ENCODE measurements at places on chromosomes 7 and 10.

DNA sequence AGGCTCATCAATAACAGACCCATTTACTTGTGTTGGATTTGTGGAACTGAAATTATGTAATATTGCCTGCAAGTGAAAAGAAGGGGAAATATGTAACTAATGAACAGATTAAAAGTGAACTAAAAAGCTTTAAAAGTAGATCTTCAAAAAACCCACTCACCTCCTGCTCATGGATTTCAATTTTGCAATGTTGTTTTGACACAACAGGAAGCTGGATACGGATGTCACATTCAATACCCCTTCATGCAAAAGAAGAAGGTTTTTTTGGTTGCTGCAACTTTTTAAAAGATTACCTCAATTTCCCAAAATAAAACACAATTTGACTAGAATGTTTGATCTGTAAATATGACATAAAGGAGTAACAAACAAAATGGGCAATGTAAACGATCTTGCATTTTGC is 3.3 kb downstream of the MKI67 start:
- no peak for DNase-seq

- DNase-seq, result no peak
Observed at GRCh38 chr10:12937527-12937926, 64.0 kb downstream of the CCDC3 start.

GRCh38 chr10:119501690-119502089 is 40.8 kb downstream of the RGS10 start:
- no peak for DNase-seq

- no peak for DNase-seq
Observed at GRCh38 chr10:4001811-4002210, 216.8 kb upstream of the KLF6 start.

DNA sequence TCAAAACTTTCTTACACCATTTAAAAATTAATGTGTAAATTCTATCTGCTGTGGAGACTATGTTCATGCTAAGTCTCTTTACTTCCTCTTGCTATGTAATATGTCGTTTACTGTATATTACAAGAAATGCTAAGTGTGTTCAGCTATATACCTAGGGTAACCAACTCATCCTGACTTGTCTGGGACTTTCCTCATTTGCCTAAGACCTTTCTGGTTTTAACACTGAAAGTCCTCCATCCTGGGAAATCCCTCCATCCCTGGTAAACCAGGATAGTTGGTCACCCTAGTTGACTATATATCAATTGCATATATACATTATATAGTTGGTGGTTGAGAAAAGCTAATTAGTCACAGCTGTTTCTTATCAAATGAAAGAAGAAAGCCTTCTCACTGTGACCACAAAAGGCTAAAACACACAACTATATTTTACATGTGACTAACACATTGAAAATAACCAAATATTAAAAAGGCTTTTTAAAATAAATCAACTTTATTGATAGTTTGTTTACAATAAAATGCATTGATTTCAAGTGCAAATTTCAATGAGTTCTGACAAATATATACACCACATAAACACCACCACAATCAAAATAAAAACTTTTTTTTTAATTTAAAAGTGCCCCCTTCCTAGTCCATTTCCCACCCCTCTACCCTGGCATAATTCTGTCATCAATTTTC is 167.7 kb upstream of the INHBA start:
- no peak for DNase-seq

- DNase-seq, result no peak
Observed at GRCh38 chr10:113524120-113524519, 28.7 kb upstream of the HABP2 start.

DNA sequence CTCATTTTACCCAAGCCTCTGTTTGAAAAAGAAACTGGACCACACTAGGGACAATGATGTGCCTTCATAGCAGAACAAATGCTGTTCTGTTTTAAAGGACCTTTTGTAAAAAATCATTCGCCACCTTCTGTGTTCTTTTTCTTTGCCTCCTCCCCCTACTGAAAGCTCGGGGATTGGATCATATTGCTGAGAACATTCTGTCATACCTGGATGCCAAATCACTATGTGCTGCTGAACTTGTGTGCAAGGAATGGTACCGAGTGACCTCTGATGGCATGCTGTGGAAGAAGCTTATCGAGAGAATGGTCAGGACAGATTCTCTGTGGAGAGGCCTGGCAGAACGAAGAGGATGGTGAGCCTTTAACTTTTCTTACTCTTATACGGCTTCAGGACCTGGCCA is 62.2 kb downstream of the POLL start:
- no peak for DNase-seq

GRCh38 chr7:93821463-93821862 is 69.1 kb downstream of the TFPI2 start:
- no peak for DNase-seq

GRCh38 chr10:68402276-68402675 is 4.8 kb downstream of the RUFY2 start:
- DNase-seq, result no peak

DNA sequence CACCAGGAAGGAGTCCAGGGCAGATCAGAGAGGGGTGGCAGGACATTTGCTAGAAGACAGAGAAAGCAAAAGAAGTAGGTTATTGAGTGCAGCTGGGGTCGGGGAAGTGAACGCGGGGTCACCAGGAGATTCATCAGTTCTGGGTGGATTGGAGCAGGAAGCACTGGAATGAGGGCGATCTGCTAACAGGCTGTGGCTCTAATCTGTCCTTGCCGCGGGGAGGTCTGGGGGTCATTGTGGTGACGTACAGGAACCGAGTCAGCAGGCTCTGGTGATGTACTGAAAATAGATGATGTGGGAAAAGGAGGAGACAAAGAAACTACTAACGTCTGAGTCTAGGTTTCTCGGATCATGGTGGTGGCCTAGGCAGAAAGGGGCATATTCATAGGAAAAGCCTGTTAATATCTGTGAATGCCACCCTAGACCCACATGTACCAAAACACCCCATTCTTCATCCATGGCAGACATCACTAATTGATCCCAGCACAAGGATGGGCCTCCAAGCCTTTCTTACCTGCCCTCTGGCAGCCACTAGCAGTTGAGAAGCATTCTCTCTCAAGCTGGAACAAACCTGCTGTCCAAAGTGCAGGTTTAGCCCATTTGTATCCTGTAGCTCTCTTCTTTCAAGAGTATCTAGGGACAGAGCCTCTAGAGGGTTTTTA is 134.5 kb downstream of the C10orf105 start:
- DNase-seq, result no peak

DNA sequence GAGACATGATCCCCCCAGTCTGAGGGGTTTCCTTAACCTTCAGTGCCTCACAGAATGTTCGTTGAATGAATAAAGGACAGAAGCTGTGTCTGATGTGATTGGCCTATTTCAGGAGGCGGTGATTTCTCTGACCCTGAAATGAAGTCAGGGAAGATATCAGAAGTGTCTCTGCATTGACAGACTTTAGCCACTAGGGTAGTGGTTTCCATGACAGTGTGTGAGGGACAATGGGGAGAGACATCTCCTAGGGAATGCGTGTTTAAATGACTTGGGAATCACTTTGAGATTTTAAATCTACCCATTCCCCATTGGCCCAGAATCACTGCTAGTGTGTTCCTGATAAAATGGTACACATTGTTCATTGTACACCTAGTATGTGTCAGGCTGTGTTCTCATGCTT is 132.0 kb downstream of the CFAP58 start:
- DNase-seq, result no peak

DNA sequence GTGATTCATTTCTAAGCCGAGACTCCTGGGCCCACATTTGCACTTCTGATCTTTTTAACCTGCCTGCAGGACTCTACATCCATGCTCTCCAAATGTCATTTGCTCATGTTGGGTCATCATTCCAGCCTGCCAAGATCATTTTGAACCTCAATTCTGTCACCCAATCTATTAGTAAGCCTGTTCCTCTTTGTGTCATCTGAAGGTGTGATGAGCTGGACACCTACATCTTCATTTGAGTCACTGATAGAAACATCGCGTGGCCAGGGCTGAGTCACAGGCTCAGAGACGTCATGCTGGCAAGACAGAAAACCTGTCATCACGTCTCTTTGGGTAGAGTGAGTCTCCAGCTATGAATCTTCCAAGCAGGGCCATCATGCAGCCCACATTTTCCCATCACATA is 65.3 kb upstream of the SLF2 start:
- no peak for DNase-seq

- no peak for DNase-seq
Observed at GRCh38 chr7:41821521-41822213, 118.8 kb upstream of the INHBA start.

GRCh38 chr10:122549636-122550035 is 10.9 kb upstream of the DMBT1 start:
- DNase-seq, result no peak

DNA sequence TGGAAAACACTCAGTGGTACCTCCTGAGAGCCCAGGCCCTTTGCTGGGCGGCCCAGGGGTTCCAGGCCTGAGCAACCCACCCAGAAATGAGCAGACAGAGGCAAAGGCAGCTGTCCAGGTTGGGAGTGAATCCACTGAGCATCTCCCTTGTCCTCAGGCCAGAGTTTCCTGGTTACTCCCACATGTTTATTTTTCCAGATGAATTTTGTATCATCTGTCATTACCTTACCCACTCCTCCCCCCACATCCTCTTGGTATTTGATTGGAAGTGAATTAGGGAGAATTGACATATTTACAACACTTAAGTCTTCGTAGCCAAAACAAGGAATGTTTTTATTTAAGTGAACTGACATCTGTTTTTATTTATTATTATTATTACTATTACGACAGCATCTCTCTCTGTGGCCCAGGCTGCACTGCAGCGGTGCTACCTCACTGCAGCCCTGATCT is 13.2 kb upstream of the LMBR1 start:
- DNase-seq, result no peak

DNA sequence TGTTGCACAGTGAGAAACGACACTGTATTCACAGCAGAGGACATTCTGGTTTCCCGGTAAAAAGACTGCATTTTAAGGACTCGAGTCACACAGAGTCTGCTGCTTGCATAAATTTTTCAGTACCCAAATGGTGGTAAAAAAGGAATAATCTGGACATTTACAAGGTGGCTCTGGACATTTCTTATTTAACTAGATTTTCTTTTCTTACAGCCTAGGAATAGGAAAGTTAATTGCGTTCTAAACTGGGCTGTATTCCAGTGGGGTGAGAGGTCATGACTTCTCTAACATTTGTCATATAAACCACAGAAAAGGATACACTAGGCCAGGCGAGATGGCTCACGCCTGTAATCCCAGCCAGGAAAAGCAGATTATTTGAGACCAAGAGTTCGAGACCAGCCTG is 237.5 kb upstream of the KLF6 start:
- no peak for DNase-seq
